ENCODE measurements at places on chromosomes 3 and 15. TPM values are rescaled to one million over a fixed set of nuclear protein-coding genes. Genes with fewer than 3 reads are reported as not detected.

Gene ANKRD34C
- 0.13 TPM for total RNA-seq

DNA sequence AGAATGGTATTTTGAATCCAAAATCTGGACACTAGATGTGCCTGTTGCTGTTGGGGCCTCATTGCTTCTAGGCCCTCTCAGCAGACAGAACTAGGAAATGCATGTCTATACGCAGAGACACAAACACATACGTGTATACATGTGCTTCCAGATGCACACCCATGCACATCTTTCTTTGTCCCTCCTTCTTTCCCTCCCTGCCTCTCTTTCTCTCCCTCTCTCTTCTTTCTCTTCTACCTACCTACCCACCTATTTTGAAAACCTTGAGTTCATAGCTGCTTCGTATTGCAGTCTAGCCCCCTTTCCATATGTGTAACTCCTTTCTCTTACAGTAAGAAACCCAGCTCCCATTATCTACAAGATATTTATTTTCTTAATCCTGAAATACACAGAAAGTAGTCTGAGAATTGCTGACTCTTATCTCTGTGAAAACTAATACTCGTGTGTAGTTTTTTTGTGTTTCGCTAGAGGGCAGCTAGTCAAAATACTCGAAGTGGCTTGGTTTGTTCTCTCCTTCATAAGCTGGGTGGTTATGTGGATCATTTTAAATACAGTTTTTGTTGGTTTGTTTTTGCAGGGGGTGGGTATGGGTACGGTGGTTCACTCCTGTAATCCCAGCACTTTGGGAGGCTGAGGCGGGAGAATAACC is 18.5 kb downstream of the RPL32 start:
- ATAC-seq, result no peak

DNA sequence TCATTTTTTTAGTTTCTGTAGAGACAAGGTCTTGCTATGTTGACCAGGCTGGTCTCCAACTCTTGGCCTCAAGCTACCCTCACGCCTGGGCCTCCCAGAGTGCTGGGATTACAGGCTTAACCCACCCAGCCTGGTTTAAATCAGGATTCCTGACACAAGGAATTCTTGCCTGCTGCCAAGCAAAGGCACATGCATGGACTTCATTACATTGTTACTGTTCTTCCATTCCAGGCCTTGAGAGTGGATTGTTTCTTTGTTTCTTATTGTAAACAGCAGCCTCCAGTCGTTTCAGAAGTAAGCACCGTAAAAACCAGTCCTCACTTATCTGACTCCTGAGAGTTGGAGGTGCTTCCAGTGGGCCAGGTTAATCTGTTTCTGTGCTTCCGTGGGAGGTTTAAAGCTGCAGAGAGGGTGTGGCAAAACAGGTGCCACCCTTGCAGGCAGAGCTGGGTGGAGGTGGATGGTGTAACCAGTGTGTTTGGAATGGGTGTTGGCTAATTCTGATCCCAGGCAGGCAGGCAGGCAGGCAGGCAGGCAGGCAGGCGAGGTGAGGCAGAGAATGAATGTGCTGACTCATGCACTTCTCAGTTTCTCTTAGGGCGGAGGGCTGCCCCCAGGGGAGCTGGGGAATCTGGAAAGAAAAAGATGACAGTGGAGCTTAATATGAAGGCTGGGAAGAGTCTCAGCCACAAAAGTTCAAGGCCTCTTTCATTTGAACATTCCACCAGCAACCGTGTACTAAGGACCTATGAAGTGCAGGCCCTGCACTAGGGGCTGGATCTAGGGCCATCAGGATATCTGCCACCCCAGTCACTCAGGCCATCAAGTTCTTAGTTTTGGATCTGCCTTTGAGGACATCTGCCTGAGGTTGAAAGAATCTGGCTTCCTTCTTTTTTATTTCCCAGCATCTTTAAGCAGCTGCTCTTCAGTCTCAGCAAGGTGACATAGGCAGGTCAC is 37.0 kb upstream of the CDCP1 start:
- ATAC-seq, result peak; percentile 87

DNA sequence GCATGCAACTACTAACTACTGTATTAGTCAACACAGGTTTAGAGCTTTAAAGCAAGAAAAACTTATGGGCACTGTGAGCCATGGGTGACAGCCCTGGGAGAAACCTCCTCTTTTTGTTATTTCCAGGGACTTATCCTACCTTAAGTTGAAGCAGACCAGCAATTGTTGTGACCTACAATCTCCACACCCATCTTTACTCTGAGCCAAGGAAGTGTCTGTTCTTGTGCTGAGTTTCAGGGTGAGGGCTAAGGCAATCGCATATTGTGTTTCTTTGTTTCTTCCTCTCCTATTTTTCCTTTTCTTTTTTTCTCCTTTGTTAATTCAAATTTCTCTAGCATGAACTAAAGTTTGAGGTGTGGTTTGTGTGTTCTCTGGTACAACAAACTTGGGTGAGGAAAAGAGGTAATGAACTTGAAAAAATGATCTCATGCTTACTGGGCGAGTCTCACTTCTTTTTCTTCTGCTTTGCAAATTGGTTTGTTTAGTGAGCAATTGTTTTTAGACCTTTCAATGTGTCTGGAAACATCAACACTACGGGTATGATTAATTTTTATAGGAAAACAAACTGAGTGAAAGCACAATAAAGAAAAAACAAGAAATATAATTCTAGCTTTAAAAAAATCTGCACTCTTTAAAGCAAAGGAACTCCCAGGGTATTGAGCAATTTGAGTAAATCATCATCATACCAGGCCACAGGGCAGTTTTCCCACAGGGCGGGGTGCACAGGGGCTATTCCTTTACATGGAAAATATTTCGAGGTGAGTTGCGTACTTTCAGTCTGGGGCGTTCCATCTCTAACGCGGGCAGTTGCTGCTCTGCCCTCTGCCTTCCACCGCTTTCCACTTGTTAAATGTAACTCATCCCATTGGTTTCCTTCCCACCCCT is 2.7 kb downstream of the UPK1B start:
- peak; percentile 20 for ATAC-seq

DNA sequence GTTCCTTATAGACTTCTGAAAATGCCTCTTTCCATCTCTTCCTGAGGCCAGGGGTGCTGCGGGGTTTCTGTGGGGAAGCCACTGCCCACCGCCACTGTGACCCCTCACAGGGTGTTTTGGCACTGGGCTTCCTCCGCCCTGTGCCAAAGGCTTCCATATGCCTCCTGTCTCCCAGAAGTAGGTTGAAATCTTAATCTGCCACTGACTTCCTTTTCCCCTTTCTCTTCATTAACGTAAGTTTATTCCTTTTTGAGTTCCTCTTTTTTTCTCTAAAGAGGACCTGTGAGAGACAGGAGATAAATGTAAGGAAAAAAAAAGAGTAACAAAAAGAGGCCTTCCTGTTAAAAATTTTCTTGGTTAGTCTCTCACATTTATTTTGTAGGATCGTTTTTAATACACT is 220.5 kb downstream of the CTNNB1 start:
- ATAC-seq, result no peak

Gene CCDC33
- total RNA-seq, result 18.3 TPM

DNA sequence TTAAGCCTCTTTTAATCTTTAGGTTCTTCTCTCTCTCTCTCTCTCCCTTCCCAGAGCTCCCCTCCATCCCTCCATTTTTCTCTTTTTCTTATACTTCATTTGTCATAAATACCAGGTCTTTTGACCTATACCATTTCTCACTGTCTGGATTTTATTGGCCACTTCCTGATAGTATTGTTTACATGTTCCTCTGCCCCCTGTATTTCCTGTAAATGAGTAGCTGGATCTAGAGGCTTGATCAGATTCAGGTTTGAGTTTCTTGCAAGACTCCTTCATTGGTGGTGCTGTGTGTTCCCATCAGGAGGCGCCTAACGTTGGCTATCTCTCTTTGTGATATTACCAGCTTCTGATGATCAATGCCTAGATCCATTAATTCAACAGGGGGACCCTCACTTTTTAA is 42.2 kb downstream of the DAPK2 start:
- no peak for ATAC-seq

Gene TYRO3
- 18.4 TPM for total RNA-seq

GRCh38 chr3:191362524-191363090 is 32.3 kb upstream of the UTS2B start:
- ATAC-seq, result no peak

DNA sequence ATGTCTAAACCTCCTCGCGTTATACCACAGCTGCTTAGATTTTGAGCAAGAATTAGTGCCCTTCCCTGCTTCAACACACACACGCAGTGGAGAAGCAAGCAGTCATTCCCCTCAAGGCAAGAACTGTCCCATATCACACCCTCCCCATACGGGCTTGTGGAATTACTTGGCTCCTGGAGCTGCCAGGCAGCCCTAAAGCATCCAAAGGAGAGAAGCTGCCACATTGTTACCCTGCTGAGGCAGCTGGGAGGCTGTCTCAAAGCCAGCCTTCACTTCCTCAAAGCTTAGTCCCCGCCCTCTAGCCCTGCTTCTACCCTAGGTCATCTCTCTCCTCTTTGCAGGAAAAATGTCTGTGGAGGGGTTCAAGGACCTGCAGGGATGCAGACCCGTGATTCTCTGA is 153.4 kb downstream of the RORA start:
- ATAC-seq, result no peak

DNA sequence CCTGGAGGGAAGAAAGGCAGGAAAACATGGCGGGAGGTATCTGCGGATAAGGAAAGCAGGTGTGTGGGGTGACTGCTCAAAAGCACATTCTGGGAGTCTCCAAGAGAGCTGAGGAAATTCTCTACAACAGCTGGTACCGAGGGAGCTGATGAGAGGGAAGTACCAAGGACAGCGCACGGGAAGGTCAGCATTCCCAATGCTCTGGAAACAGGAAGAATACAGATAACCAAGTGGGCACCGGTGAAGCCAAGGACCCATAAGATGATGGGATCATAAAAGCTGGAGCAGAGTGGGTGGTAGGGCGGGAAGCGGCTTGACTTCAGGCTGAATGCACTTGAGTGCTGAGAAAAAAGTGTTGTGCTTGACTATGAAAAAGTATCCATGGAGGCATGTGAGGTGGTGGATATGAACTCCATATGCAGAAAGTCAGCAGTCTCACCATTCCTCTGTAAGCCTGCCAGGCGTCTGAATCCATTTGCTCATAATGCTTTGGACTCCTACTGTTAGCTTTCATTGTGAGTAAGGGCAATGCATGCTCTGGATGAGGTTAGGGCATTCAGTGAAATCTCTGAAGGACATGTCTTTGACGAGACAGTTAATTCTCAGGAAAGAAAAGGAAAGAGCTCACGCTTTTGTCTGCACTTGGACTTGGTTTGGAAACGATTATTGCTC is 215.5 kb downstream of the NR1D2 start:
- no peak for ATAC-seq

Gene TEX55
- total RNA-seq, result 0.23 TPM

DNA sequence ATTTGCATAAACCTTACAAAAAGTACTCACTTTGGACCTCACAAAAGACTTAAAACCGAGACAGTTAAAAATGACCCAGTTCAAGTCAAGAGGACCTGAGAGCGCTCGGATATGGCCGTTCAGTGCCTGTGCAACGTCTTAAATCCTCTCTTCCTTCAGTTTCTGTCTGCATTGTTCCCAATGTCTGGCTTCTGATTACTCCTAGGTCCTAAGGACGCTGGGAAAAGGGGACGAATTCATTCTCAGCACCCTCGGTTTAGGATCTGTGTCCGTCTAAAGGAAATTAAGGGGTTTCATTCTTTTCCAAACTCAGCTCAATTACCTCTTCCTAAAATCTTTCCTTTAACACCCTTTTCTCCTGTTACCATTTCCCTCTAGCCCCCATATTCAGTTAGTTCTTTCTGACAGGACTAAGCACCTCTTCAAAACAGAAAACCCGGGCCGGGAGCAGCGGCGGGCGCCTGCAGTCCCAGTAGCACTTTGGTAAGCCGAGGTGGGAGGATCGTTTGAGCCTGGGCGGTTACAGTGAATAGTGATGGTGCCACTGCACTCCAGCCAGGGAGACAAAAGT is 970 bp downstream of the DPPA4 start:
- ATAC-seq, result peak; percentile 40

DNA sequence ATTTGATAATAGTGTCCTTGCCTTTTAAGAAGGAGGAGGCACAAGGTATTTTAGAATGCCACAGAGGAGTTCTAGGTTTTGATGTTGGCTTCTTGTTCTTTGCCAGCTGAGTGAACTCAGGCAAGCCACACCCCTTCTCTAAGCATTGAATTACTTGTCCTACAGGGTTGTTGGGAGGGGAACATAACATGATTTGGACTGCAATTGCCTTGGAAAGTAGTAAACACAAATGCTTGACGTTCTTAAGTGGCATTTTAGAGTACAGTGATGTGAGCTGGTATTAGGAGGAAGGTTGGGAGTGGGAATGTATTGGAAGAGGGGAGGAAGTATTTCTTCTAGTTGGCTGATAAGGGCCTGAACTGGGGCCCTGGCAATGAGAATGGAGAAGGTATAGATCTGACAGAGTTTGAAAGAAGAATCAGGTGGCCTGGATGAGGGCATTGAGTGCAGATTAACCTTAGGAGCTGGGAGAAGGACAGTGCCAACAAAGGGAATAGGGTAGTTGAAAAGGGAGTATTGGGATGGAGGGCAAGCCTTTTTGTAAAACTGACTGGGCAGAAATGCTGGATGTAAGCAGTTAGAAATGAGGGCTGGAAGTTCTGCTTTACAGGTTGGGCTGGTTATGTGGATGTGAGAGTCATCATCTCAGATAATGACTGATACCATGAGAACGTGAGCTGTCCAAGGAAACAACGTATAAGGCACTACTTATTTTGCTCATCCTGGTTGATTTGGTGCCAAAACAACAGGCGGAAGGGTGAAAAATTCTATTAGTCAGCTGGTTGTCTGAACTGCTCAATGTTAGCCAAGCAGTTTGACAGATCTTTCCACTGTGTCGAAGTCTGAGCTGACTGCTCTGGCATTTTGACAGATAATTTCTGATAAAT is 16.7 kb downstream of the KAT2B start:
- ATAC-seq, result no peak

- ATAC-seq, result peak; percentile 58
These were observed at the start of gene SH3BP5 for GRCh38 chr3:15332405-15333098. TSS of gene SH3BP5 (minus strand) at chr3:15332586. CDS start at chr3:15332408, 178 bp downstream.

Gene PARP9
- total RNA-seq, result 26.9 TPM

Gene GABRA5
- total RNA-seq, result not detected

- ATAC-seq, result peak; percentile 58
These were observed 153.7 kb upstream of the MEF2A start for GRCh38 chr15:99412082-99412481.

Gene GRIP2
- 5.0 TPM for total RNA-seq

Gene CCR2
- not detected for total RNA-seq

DNA sequence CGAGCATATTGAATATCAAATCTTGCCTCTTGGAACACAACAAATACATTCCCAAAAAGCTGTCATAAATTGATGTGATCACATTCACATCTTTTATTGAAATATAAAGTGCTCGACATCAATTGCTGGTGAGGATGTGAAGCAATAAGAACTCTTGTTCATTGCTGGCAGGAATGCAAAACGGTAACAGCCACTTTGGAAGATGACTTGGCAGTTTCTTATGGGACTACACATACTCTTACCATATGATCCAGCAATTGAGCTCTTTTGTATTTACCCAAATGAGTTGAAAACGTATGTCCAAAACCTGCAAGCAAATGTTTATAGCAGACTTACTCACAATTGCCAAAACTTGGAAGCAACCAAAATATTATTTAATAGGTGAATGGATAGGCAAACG is 234.9 kb downstream of the CACNA2D3 start:
- ATAC-seq, result no peak

DNA sequence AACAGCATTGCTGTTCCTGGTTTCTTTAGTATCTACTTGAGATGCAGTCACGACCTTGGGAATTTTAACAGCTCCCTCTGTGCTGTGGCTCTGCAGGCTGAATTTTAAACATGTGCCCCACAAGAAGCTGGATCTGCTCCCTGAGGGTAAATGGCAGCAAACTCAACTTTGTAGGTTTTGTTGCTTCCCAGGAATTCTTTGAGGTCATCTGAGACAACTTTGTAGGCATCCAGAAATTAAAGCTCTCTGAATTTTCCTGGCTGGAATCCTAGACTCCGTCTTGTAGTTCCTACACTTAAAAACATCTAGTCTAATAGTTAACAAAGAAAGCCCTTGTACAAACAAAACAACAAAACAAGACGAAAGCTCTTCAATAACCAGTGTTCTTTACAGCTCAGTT is 366.3 kb downstream of the FEZF2 start:
- no peak for ATAC-seq

Gene ROBO1
- 66.3 TPM for total RNA-seq

Measured in motor neuron (in vitro differentiated cells).